ENCODE measurements at places on chromosomes 6 and 20. TPM values are rescaled to one million over a fixed set of nuclear protein-coding genes. Genes with fewer than 3 reads are reported as not detected.

DNA sequence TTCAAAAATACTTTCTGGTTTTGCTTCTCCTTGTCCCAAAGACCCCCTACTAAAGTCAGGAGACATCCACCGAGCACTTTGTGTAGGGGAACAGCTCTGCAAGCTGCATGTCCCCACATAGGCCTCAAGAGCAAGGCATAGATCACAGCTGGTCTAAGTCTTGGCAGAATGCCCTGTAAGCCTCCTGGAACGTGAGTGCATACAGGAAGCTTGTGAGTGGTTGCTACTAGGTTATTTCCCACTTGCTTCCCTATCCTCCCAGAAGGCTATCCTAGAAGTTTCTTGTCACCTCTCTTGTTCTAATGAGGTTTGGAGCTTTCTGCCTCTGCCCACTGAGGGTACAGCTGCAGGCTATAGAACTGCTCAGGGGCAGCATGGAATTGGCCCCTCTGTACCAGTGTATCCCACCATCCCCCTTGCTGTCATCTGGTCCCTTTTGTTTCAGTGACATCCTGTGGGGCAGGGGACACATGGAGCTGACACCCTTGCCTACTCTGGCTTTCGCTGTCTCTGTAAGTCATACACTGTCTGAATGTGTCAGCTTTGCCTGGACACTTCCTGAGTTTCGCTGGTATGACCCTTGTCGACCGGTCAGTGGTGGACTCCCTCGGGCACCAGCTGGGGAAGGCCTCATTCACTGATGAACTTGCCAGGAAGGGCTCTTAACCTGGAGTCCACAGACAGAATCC lies 35.6 kb upstream of the KCNK16 start:
- no peak for DNase-seq

GRCh38 chr6:11710311-11710761 lies 68.3 kb downstream of the ADTRP start:
- no peak for DNase-seq

GRCh38 chr6:66291905-66292304 lies 584.9 kb upstream of the EYS start:
- DNase-seq: no peak

DNA sequence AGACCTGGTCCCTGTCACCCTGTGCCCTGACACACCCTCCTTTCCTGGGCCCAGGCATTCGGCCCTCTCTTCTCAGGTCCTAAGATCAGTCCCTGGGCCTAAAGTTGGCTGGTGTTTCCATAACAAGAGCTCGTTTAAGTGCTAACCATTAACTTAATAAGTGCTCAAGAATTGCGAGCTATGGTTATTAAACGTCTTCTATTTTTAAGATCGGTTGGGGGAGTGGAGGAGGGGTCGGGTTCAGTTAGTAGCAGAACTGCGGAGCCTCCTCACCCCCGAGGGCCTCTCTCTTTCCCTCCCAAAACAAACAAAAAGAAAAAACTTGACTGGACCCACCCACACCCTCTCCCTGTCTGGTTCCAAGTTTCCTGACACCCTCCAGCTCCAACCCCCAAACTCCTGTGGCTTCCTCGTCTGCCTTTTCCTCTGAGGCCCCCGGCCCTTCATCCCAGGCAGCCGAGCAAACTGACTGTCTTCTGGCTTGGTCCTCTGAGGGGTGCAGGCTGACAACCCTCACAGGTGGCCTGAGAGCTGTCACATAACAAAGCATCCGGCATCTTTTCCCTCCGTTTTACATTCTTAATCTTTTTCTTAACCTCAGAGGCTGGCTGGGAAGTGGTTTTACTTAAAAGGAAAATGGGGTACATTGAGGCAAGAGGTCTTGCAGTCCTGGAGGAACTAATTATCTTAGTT lies 2.0 kb downstream of the STK35 start:
- DNase-seq: no peak

DNA sequence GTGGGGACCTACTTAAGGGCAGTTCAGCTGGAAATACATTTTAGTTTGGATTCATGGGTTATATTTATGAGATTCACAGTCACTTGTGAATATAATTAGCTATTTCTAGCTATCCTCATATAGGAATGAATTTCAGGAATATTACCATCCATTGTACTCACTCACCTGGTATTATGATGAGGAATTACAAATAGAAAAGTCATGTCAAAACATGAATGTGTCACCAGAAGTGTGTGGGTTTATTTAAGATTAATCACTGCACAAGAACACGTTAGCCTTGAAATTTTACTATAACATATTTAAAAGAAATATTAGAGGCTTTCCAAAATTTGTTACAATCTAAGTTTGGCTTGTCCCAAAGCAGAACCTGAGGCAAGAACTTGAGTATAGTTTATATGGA lies 510.5 kb downstream of the PHF3 start:
- DNase-seq: no peak

The TGM3 gene
- total RNA-seq: 5.3 TPM

The MROH8 gene
- 5.1 TPM for total RNA-seq

The NRM gene
- total RNA-seq: 6.8 TPM
